NCI-H1436 treated with DMSO at 0.1 percent for 48 hours (cell line): ENCODE measurements at places on chromosomes 11 and 22.

GRCh38 chr11:112555491-112556364 is 295.1 kb upstream of the PLET1 start:
- DNase-seq, result no peak

GRCh38 chr22:47083379-47083986 is 321.0 kb downstream of the TBC1D22A start:
- no peak for DNase-seq

DNA sequence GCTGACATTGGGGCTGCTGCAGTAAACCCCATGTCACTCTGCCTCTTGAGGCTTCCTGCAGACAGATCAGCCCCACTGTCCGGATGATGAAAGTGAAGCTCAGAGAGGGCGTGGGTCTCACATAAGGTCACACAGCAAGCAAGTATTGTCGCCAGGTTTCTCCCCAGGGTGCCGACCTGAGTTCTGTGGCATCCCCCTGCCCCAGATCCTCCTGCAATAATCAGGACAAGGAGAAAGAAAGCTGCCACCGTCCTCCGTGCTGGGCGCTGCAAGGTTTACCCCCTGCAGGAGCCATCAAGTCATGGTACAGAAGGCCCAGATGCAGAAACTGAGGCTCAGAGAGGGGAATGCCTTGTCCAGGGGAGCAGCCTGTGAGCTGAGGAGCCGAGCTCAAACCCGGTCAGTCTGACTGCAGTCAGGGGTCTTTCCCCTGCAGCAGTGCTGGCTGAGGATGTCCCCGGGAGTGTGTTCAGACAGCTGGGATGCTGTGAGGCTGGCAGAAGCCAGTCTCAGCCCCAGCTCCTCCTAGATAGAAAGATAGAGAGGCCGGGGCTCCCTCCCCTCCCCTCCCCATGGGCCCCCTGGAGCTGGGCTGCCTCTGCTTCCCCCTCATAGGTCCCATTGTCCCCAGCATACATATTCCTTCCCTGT is 13.2 kb downstream of the EMID1 start:
- no peak for DNase-seq

- no peak for DNase-seq
Measured at GRCh38 chr11:102882389-102883024, 7.7 kb upstream of the MMP12 start.

- DNase-seq, result no peak
Measured at GRCh38 chr11:2975594-2975993, 16.5 kb downstream of the NAP1L4 start.
